ENCODE measurements at places on chromosomes 5 and 9.

DNA sequence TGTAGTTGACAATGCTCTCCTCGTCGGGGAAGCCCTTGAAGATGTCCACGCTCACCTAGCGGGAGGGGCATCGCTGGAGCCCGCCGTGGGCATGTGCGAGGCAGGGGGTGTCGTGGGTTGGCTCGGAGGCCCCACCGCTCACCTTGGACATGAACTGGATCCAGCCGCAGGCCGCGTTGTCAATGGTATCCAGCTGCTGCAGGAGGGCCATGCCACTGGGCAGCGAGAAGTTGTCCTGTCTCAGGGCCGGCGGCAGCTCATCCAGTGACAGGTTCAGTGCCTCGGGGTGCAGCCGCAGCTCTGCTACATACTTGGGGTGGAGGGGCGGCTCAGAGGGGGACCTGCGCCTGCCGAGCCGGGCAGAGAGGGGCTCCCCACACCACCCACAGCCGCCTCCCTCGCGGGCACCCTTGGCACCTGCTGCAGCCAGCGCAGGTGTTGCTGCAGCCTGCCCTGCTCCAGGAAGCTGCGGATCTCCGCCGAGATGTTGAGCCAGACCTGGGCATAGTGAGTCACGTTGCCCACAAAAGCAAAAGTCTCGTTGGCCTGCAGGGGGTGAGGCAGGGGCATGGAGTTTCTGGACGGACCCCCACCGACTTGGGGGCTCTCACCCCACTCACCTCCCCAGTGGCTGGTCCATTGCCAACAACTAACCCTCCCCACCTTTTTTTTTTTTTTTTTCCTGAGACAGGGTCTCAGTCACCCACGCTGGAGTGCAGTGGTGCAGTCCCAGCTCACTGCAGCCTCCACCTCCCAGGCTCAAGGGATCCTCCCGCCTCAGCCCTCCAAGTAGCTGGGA lies 9.1 kb downstream of the ABCA2 start:
- no peak for DNase-seq

DNA sequence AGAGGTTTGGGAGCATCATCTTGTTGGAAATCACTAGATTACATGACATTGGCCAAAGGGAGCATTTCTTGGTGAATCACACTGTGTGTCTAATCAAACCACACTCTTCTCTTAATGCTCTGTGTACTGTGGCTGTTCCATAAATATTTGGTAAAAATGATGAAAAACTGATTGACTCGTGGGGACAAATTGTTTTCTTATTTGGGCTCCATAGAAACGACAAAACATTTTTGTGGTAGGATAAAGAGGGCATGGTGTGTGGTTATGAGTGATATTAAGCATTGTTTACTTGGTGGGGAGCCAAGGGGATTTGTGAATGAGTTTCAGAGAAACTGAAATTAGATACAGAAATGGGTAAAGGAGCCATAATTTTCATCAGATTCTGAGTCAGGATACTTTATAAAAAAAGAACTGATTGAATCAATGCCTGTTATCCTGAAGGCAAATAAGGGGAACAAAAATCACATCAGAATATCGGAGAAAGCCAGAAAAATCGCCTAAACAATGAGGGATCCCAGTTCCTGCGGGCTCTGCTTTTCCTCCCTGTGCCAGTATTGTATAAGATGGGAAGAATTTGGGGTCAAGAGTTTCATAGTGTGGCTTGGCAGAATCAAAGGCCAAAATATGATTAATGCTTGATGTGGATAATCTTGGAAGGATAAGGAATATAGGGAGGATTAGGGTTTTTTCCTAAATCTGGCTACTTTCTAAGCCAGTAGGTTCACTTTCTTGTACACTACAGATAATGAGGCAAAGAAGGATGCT lies 33.3 kb downstream of the FBXL7 start:
- DNase-seq = peak; percentile 86

DNA sequence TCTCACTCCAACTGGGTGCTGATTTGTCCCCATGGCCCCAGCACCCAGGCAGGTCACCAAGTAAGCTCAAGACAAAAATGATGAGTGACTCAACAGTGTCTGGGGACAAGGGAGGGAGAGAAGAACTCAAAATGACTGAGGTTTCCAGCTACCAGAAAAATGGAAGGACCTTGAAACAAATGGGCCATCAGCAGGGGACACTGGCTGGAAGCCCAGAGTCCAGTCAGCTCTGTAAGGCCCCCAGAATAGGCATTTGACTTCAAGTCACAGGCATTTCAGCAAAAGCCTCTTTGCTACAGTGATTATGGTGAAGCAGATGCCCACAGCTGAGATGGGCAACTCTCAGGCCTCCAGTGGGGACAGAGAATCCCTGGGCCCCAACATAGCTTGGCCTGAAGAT lies 139.0 kb upstream of the GABRP start:
- DNase-seq = no peak

DNA sequence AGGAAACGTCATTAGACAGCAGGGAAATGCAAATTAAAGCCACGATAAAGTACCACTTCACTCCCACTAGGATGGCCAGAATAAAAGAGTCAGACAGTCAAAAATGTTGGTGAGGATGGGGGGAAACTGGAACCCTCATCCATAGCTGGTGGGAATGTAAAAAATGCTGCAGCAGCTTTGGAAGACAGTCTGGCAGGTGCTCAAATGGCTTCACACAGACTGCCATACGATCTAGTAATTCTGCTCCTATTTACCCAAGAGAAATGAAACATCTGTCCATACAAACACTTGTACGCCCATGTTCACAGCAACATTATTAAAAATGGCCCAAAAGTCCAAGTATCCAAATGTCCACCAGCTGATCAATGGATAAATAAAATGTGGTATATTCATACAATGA lies 158.9 kb upstream of the PHYKPL start:
- DNase-seq = no peak

DNA sequence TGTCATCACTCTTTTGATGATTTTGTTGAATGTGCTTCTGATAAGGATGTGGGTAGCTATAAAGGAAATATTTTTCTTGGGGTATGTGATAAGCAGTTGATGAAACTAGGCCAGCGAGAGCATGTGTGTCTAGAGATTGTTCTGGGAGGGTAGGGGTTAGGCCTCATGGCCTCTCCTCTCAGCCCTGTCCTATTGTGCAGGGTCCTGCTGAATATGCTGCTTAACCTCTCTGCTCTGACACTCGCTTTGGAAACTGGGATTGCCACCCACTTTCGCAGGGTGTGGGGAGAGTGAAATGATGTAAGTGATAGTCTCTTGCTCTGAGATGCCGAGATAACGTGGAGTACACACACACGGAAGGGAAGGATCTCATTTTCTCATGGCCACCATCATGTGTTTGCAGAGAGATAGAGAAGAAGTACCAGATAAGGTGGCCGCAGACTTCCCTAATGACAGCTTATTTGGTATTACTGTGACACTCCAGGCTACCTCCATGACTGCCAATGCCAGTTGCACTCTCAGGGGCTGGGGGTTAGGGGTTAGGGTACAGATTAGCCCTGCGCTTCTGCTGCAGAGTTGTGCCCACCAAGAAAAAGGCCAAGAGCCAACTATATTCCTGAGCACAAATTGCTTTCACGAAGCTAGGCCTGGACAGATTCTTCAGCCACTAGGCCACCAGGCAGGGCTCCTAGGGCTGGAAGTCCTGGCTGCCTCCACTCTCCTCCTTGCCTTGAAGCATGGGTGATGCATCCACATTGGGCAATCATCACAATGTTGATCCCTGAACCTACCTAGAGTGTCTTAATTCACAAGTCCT lies 25.2 kb upstream of the TNFAIP8 start:
- no peak for DNase-seq

DNA sequence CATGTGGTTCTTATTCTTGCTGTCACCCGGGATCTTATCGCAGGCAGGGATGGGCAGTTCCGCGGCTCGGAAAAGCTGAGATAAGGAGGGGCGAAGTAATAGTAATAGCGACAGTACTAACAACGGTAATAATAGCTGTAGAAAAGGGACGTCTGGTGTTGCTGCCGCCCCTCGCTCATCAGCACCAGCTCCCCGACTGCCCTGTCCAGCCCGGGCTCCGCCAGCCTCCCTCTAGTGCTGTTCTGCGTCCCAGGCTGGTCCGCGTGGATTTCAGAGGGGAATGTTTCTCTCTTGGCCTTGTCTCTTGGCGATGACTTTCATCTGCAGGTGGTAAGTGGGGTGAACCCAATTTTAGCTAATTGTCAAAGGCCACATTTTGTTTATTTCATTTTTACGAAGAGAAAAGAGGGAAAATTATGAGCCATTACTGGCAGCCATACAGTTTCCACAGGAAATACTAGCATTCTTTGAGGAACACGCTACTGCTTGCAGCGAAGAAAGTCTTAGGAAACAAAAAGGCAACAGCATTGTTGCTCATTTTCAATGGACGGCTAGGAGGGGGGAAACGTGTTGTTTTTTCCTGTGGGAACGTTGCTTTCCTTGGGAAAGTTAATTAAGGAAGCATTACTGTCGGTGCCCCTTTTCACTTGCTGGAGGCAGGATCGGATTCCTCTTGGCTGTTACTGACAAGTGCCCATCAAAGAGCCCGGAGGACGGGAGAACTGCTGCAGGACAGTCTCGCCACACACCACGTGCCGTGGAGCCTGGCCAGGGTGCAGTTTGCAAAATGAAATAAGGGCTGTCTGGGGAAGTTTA lies 762 bp downstream of the SNCAIP start:
- peak; percentile 23 for DNase-seq

GRCh38 chr5:174707671-174708070 lies 16.7 kb upstream of the MSX2 start:
- no peak for DNase-seq

DNA sequence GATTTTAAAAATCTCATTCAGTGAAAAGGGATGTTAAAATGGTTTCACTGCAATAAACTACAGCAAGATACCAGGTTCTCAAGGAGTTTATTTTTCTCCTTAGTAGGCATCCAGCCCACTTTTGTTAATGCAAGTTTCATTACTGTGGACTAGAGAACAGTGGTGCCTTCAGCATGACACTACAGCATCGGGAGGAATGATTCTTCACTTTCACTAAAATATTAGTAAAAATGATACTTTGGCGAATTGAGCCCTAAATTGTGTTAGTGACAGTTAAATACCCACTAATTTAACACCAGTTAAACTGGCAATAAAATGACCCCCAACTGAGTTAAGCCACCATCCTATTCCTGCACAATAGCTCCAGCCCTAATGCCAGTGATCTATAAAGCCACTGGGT lies 152.2 kb upstream of the MPDZ start:
- no peak for DNase-seq

Measured in fibroblast of skin of scalp (primary cell).